Renal cortical epithelial cell (primary cell): ENCODE measurements at places on chromosomes 5 and 9. TPM values are rescaled to one million over a fixed set of nuclear protein-coding genes. Genes with fewer than 3 reads are reported as not detected.
A peak's percentile ranks its signal among the peaks of the same experiment; 100 is the strongest.

GRCh38 chr5:143705381-143705780 lies 106.6 kb upstream of the HMHB1 start:
- no peak for DNase-seq

The SLC27A6 gene
- 0.10 TPM in 1 of 2 replicates, not detected in the other for total RNA-seq

DNA sequence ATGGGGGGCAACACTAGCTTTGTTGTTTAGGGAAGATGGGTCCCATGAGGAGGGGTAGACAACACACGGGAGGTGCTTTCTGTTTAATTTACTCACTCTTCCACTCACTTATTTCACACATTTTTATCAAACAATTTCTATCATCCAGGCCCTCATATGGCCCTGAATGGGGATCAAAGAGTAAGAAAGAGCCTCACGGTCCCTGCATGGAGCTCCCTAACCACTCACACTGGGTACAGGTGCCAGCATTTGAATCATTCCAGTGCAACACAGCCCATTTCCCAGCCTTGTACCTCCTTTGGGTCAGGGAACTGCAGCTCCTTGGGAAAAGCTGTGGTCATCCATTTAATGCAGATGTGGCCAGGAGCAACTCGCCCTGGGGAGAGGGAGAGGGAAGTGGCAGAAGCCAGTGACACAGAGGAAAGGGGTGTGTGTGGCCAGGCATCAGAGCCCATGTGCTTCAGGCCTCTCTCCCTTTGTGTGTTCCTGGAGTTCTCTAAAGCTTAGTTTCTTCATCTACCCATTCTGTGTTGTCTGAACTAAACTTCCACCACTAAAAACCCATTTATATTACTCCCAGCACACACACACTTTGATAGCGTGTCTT lies 185.4 kb downstream of the PJA2 start:
- DNase-seq, result no peak

DNA sequence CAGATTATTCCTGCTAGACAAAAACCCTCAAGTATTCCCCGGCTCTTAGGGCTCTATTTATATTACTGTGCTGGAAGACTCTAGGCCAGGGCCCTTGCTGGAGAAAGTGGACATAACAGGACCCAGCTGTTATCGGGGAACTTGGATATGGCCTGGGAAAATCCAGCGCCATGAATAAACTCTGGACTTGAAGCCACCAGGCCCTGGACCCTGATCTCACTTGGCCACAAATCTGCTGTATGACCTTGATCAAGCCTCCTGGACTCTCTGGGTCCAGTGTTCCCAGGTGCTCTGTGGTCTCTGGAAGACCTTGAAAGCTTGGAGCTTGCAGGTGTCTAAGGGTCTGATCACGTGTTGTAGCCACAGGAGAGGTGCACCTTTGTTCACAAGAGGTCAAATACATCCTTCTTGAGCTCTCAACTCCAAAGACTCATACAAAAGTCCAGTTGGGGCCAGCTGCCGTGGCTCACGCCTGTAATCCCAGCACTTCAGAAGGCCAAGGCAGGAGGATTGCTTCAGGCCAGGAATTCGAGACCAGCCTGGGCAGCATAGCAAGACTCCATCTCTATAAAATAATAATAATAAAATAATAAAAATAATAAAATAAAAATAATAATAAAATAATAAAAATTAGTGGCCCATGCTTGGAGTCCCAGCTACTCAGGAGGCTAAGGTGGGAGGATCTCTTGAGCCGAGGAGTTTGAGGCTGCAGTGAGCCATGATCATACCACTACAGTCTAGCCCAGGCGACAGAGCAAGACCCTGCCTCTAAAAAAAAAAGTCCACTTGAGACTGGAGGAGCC lies 26.5 kb downstream of the COL27A1 start:
- no peak for DNase-seq

DNA sequence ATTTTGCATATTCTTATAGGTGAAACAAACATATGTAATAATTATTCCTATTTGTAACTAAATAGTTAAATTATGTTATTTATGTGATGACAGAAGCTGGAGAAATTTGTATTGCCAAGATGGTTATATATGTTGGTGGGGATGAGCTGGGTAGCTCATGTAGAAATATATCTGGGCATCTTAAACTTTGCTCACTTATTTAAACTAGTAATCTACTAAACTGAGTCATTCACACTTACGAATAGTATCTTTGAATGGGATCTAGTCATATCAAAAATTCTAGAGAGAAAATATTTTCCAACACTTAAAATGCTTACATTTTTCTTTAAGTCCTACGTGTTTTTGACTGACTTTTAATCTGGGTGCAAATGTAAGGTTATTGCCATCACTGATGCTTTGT lies 44.6 kb upstream of the EIF4EBP3 start:
- DNase-seq, result no peak

DNA sequence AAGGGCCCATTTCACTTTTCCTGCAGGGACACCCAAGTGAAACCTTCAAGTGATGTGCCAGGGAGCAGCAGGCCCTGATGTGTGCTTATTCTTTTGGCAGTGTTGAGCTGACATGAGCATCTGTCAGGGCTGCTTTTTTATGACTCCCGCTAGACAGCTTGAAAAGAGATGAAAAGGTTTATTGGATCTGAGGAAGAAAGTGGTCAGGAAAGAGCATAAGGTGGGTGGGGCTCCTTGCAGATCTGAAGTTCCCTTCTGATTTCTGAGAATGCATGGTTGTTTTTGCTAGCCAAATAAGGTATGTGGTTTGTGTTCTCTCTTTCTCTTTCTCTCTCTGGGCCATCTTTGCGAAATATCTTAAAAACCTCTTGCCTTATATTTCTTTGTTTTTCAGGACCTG lies 316.1 kb downstream of the DMRT2 start:
- DNase-seq, result no peak

GRCh38 chr5:38187532-38187931 lies 70.8 kb upstream of the EGFLAM start:
- DNase-seq, result no peak

- DNase-seq, result no peak
Measured at GRCh38 chr9:4141296-4141695, 158.6 kb downstream of the GLIS3 start.

The PRELID2 gene
- total RNA-seq, result 24.8 and 43.1 TPM in 2 replicates

The MEGF10 gene
- 0.10 TPM in 1 of 2 replicates, not detected in the other for total RNA-seq

DNA sequence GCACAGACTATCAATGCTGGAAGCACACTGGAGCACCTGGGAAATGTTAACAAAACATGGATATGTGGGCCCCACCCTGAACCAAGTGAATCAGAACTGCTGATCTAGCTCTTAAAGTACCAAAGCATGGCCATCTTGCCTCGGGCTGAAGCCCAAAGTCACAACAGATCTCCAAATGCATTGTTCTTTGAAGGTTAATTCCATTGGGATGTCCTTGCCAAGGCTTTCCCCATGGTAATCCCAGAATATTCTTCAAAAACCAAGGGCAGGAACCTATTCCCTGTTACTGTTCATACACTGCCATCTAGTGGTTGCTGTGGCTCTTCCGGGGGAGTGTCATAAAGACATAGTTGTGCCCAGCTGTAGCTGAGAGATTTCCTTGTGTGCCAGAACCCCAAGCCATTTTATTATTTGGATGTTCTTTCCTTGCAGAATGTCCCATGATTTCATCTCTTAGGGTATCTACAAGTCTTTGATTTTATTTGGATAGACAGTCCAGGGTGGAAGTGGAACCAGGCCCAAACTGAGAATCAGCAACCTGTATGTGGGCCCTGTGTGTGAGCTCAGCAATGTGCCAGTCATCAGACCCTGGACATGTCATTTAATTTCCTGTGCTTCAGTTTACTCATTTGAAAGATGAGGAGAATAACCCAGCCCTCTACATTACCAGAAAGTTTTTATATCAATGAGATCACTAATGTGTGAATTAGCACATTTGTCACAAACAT lies 290.0 kb downstream of the ACTL7B start:
- DNase-seq, result peak; percentile 77

- DNase-seq, result no peak
Measured at GRCh38 chr9:137547687-137548543, 2.3 kb downstream of the PNPLA7 start.

The SLU7 gene
- 75.5 and 111 TPM in 2 replicates for total RNA-seq

The AGXT2 gene
- 0.20 TPM in 1 of 2 replicates, not detected in the other for total RNA-seq

The KDM3B gene
- total RNA-seq, result 44.5 and 79.7 TPM in 2 replicates

GRCh38 chr5:43420241-43420640 lies 8.1 kb upstream of the CCL28 start:
- DNase-seq, result no peak

- DNase-seq, result no peak
Measured at GRCh38 chr5:17431272-17432050, 66.6 kb upstream of the TAF11L2 start.

- DNase-seq, result peak; percentile 1
Measured at GRCh38 chr9:133558191-133559126, 24.0 kb downstream of the ADAMTSL2 start.

GRCh38 chr5:143399616-143400540 lies 3.6 kb downstream of the NR3C1 start:
- no peak for DNase-seq

DNA sequence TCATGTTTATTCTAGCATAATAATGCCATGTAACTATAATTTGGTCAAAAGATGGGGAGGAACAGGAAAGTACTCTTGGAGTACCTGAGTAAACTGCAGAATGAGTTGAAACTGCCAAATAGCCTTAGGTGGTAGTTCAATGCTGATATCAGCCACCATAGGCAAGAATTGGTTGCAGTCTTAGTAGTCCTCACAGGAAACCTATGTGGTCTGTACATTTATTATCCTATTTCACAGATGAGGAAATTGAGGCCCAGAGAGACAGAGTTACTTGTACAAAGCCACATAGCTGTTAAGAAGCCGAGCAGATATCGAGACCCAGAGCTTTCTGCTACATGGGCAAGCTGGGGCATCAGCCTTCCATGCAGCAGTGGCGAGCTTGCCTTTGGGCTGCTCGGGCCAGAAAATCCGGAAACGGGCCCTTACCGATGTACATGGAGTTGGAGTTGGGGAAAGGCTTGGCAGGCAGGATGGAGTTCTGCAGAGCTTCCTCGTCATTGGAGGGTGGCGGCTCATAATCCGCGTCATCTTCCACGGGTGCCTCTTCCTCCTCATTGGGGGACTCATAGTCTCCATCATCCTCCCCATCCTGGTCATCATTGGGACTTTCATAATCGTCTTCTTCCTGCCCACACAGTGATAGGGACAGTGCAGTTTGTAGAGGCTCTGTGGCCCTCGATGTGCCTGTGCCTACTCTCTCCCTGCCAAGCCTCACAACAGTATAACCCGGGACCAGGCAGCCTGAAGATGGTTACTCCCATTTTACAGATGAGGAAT lies 27.1 kb downstream of the LCP2 start:
- DNase-seq, result no peak

The OR1N2 gene
- total RNA-seq, result not detected in 2 replicates

DNA sequence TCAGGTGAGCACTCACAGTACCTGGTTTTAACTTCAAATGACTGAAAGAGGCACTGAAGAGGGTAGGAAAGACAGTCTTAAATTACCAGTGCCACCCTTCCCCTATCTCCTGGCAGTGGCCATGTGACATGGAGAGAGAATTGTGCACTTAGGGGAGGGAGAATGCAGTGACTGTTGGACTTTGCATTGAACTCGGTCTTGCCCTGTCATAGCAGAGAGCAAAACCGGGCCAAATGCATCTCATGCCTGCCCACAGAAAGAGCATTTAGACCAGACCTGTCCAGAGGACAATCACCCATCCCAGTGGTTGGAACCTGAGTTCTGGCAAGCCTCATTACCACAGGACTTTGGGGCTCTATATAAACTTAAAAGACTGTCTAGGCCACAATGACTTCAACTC lies 211.8 kb upstream of the SH3GL2 start:
- no peak for DNase-seq

The HINT2 gene
- total RNA-seq, result 12.7 and 25.7 TPM in 2 replicates

The CDHR2 gene
- not detected in 2 replicates for total RNA-seq

The TMC1 gene
- total RNA-seq, result 0.15 TPM in 1 of 2 replicates, not detected in the other

The PCDHB2 gene
- total RNA-seq, result 1.6 and 10.1 TPM in 2 replicates

The LTC4S gene
- total RNA-seq, result 0.80 TPM in 1 of 2 replicates, not detected in the other

- no peak for DNase-seq
Measured at GRCh38 chr9:17721954-17722353, 143.1 kb downstream of the SH3GL2 start.

GRCh38 chr5:52915176-52915875 lies 73.8 kb upstream of the ITGA2 start:
- DNase-seq, result peak; percentile 68

The CTXN3 gene
- total RNA-seq, result not detected in 2 replicates

DNA sequence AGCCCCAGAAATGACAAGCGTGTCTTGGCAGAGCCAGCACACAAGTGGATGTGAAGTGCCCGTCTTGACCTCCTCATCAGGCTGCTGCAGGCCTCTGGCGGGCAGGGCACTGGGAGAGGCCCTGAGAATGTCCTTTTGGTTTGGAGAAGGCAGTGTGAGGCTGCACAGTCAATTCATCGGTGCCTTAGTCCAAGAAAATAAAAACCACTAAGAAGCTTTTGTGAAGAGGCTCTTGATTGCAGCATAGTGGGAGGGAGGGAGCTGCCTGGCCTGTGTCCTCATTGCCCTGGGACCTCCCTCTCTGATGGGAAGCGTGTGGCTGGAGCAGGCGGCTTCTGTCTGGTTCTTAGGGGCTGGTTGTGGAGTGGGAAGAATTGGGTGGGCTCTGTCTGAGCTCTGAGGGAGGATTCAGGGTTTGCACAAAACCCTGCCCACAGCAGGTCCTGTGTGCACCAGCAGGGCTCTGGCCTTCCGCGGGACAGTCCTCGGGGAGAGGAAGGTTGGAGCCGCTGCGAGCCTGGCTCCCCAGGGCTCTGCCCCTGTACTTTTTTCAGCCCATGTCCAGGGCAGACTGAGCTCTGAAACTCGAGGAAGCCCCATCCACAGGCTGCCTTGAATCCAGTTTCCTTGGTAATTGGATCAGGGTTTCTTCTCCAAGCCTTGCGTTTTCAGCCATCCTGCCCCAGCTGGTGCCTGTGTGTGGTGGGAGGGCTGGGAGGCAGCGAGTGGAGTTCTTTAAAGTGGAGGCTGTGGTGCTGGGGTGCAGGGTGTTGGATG lies 1.1 kb downstream of the HRCT1 start:
- peak; percentile 80 for DNase-seq
